ENCODE measurements at places on chromosomes 3 and 15.

DNA sequence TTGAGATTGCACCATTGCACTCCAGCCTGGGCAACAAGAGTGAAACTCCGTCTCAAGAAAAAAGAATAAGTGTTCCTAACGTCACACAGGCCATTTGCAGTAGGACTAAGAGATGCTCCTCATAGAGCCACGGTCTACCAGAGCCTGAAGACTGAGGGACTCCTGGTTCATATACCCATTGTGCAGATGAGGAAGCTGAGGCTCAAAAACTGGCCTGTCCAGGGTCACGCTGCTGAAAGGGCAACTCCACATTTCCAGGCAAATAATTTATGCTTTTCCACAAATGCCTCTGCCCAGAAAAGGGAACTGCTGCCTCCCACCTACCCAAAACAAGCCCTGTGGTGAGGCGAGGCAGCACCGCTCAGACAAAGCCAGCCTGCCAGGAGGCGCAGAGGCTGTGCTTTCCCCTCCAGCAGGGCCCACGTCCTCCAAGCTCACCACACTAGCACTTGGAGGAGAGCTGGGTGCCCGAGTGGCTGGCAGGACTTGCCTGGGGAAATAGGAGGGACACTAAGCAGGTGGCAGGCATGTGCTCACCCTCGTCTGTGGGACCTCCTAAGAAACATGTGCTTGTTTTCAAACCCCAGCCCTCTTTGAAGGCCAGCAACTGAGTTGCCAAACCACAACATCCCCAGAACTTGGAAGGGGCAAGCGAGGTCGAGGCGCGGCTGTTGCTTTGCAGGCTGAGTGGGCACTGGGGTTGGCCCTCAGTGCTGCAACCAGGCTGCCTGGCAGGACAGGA, 195.6 kb downstream of the XXYLT1 start:
- no peak for DNase-seq
- peaks cover 5% of the 10 kb centered on the region for H3K4me1 ChIP-seq
- no peaks in the 10 kb centered on the region for H3K36me3 ChIP-seq
- no peaks in the 10 kb centered on the region for H3K27me3 ChIP-seq
- H3K4me3 ChIP-seq, result no peak overlapping the region

- no peak overlapping the region for H3K4me3 ChIP-seq
- no peaks in the 10 kb centered on the region for H3K27me3 ChIP-seq
- H3K27ac ChIP-seq, result no peak overlapping the region
Measured at GRCh38 chr3:150984066-150984465, 11.5 kb upstream of the CLRN1 start.

- H3K36me3 ChIP-seq, result no peaks in the 10 kb centered on the region
- H3K27me3 ChIP-seq, result no peaks in the 10 kb centered on the region
- H3K4me3 ChIP-seq, result no peak overlapping the region
- no peak overlapping the region for H3K27ac ChIP-seq
- DNase-seq, result no peak
- no peaks in the 10 kb centered on the region for H3K4me1 ChIP-seq
Measured at GRCh38 chr15:57777003-57777402, 70.5 kb downstream of the POLR2M start.

- H3K36me3 ChIP-seq, result no peaks in the 10 kb centered on the region
- no peak overlapping the region for H3K4me3 ChIP-seq
- H3K27me3 ChIP-seq, result no peaks in the 10 kb centered on the region
Measured at GRCh38 chr3:127275287-127275781, 12.5 kb downstream of the PRR20G start.

DNA sequence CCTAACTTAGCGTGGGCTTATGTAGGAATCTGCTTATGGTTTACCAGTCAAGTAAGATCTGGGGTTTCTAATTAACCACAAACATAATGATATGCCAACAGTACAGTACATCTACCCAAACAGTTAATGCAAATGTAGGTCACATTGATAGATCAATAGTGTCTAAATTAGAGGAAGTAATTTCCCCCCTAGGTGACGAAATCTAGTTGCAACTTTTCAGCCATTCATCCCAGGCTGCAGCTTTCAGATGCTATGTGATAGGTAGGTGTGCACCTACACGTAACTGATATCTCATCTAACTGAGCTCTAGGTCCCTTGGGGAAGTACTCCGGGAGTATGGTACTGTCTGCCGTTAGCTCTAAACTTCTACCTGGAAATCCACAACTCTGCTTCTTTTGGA, 57.2 kb downstream of the CRTC3 start:
- H3K4me3 ChIP-seq, result no peak overlapping the region
- peaks cover 22% of the 10 kb centered on the region for H3K4me1 ChIP-seq
- H3K27ac ChIP-seq, result peak overlapping the region; percentile 61

DNA sequence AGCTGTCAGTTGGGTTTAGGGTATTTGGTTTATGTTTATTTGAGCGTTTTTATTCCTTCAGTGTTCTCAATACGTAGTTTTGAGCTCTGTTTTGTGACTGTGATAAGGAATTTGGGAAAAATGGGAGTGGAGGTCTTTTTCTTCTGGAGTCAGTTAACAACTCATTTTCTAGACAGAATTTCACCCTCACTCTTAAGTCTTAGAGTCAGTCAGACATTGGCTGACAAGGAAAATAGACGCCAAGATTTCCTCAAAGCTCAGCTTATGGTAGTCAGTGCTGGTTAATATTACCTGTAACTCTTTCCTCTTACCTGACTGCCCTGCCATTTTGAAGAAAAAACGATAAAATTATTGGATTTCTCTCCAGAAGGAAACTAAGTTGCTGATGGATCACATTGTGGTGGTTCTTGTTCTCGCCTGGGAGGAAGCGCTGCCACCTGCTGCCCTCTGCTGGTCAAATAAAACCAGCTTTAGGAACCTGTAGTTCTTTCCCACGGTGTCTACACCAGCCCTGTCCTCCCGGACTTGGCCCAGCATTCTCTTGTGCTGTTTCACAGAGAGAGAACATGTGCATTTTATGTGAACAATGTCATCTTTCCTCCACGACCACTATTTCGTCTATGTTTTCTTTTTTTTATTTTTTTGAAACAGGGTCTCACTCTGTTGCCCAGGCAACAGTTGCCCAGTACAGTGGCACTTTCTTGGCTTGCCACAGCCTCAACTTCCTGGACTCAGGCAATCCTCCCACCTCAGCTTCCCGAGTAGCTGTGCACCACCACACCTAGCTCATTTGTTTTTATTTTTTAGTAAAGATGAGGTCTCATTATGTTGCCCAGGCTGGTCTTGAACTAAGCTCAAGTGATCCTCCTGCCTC, 41.4 kb upstream of the UMPS start:
- H3K4me3 ChIP-seq, result no peak overlapping the region
- no peak overlapping the region for H3K27ac ChIP-seq
- peak; percentile 86 for DNase-seq
- no peaks in the 10 kb centered on the region for H3K4me1 ChIP-seq
- H3K27me3 ChIP-seq, result no peaks in the 10 kb centered on the region

- no peaks in the 10 kb centered on the region for H3K36me3 ChIP-seq
- H3K27ac ChIP-seq, result no peak overlapping the region
- no peaks in the 10 kb centered on the region for H3K4me1 ChIP-seq
- H3K27me3 ChIP-seq, result no peaks in the 10 kb centered on the region
- no peak overlapping the region for H3K4me3 ChIP-seq
Measured at GRCh38 chr15:29132735-29133181, 136.9 kb downstream of the NSMCE3 start.

- H3K27me3 ChIP-seq, result no peaks in the 10 kb centered on the region
- no peak overlapping the region for H3K4me3 ChIP-seq
- H3K4me1 ChIP-seq, result peaks cover 14% of the 10 kb centered on the region
- peaks cover 27% of the 10 kb centered on the region for H3K36me3 ChIP-seq
- no peak for DNase-seq
Measured at GRCh38 chr3:182904164-182904563, 76.2 kb downstream of the DCUN1D1 start.

GRCh38 chr3:10387881-10388609, 67.1 kb upstream of the SEC13 start:
- no peaks in the 10 kb centered on the region for H3K27me3 ChIP-seq
- DNase-seq, result no peak
- H3K36me3 ChIP-seq, result no peaks in the 10 kb centered on the region
- H3K4me3 ChIP-seq, result no peak overlapping the region
- H3K27ac ChIP-seq, result peak overlapping the region; percentile 92

DNA sequence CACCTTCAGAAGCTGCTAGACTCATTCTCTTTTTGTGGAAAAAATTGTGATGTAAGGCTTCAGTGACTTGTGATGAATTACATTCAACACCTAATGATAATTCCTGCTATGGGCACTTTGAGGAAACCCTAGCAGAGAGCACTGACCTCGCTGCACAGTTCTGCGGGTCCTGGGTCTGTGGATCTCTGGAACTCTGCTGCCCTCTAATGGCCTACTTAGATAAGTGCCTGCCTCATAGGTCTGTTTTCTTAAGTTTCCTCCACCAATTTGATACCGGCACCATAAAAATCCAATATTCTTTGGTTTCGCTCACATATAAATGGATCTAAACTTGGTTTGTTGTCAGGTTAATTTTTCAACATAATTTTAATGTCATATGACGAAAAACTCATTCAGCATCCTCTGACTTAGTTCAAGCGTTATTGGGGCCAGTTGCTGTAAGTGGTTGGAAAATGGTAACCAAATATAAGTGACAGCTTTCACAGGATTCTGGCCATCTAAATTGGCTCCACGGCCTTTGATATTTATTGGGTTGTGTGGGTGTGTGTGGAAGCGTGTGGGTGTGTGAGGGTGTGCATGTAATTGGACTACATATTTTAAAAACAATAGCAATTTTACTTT, 10.4 kb downstream of the SLITRK3 start:
- H3K27me3 ChIP-seq, result no peaks in the 10 kb centered on the region
- no peak overlapping the region for H3K27ac ChIP-seq
- H3K4me3 ChIP-seq, result no peak overlapping the region
- no peaks in the 10 kb centered on the region for H3K4me1 ChIP-seq
- DNase-seq, result peak; percentile 82

DNA sequence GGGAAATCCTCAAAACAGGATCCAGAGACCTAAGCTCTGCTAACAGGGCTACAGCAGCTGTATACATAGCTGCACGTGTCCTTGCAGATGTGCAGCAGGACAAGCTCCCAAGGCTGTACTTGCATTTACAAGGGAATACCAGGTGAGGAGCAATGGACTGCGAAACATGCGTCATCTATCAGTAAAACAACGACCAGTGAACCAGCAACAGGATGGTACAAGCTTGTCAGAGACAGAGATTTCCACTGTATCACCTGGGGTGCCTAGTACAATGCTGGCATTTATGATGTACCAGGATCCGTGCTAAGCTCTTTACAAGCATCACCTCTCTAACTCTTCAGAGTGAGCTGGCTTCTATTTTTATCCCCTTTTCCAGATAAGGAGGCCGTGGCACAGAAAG, 227.3 kb downstream of the FOXP1 start:
- peak; percentile 73 for DNase-seq
- peaks cover 5% of the 10 kb centered on the region for H3K36me3 ChIP-seq
- no peaks in the 10 kb centered on the region for H3K27me3 ChIP-seq
- peaks cover 98% of the 10 kb centered on the region for H3K4me1 ChIP-seq
- H3K27ac ChIP-seq, result peak overlapping the region; percentile 79

- H3K4me1 ChIP-seq, result peaks cover 38% of the 10 kb centered on the region
- H3K27me3 ChIP-seq, result no peaks in the 10 kb centered on the region
- peak; percentile 68 for DNase-seq
- peak overlapping the region; percentile 90 for H3K27ac ChIP-seq
- peaks cover 12% of the 10 kb centered on the region for H3K36me3 ChIP-seq
Measured at GRCh38 chr15:62059108-62059815, 985 bp downstream of the VPS13C start.

- DNase-seq, result no peak
- no peaks in the 10 kb centered on the region for H3K27me3 ChIP-seq
- no peak overlapping the region for H3K4me3 ChIP-seq
- H3K36me3 ChIP-seq, result no peaks in the 10 kb centered on the region
- H3K27ac ChIP-seq, result no peak overlapping the region
Measured at GRCh38 chr15:40092979-40093869, 15.5 kb downstream of the BMF start.

DNA sequence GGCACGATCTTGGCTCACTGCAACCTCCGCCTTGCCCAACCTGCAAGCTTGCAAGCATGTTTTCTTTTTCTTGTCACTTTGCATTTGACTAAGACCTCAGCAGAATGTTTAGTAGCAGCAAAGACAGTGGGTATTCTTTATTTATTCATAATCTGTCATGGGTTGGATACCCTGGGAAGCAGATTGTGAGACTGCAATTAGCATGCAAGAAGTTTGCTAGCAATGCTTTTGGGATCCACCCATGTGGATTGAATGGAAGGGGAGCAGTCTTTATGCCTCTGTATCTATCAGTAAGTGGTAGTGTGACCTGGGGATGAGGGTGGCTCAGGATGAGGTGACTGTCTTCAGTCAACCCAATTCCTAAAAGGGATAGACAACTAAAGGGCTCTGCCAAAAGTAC, 166.7 kb downstream of the RAP2B start:
- no peaks in the 10 kb centered on the region for H3K27me3 ChIP-seq
- no peaks in the 10 kb centered on the region for H3K36me3 ChIP-seq
- H3K4me3 ChIP-seq, result no peak overlapping the region
- DNase-seq, result no peak
- H3K4me1 ChIP-seq, result no peaks in the 10 kb centered on the region
- H3K27ac ChIP-seq, result no peak overlapping the region

DNA sequence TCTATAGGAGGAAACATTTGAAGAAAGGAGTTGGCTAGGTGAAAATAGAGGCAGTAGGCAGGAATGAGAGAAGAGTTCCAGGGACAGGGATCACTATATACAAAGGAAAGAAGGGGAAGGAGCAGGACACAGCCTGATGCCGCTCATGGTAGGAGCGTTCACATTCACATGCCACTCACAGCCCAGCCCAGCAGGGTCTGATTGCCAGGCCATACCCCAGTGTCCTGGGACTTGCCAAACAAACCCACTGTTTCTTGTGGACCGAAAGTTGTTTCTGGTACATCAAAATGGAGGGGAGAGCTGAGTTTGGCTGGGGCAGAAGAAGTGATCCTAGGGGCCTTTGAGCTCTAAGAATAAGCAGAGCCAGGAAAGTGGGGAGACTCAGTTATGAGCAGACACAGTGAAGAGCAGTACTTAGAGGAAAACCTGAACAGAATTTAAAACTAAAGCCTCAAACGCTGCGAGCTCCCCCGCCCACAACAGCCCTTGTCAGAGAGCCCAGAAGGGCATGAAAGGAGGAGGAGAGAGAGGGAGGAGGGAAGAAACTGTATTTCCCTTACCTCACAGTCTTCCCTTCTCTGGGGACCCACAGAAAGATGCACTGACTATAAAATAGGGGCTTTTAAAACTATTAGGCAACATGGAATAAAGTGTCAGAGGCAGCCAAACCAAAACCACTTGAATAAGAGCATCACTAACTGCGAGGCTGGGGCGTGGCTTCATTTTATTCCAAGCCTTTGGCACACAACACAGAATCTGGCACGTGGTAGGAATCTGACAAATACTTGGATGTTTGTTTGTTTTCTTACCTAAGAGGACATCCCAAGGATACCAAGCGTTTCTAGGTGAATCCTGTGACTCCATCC, 129.0 kb downstream of the RPL22L1 start:
- DNase-seq, result no peak
- no peaks in the 10 kb centered on the region for H3K36me3 ChIP-seq
- no peaks in the 10 kb centered on the region for H3K27me3 ChIP-seq
- H3K4me3 ChIP-seq, result no peak overlapping the region

DNA sequence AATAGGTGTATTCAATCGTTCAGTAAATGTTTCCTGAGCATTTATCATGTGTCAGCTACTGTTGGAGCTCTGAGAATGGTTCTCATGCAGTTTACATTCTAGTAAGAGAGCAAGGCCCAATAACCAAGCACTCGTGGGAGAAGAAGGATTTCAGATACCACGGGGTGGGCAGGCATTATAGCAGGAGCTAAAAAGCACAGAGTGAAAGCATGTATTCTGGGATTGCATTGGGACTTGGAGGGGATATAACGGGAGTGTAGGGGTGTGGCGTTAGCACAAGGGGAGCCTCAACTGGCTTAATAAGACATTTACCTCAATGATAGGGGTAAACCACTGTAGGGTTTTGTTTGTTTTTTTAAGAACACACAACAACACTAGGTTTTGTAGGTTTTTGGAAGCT, 1.6 kb upstream of the SIAH2 start:
- H3K4me3 ChIP-seq, result peak overlapping the region; percentile 85
- DNase-seq, result peak; percentile 82
- H3K27ac ChIP-seq, result peak overlapping the region; percentile 100
- H3K27me3 ChIP-seq, result no peaks in the 10 kb centered on the region
- H3K4me1 ChIP-seq, result peaks cover 58% of the 10 kb centered on the region
- H3K36me3 ChIP-seq, result peaks cover 18% of the 10 kb centered on the region
